ENCODE measurements at places on chromosomes 4 and X.

GRCh38 chr4:182765987-182766856, 151.0 kb downstream of the DCTD start:
- DNase-seq = no peak

GRCh38 chr4:111519683-111520082, 625.6 kb upstream of the FAM241A start:
- DNase-seq = no peak

DNA sequence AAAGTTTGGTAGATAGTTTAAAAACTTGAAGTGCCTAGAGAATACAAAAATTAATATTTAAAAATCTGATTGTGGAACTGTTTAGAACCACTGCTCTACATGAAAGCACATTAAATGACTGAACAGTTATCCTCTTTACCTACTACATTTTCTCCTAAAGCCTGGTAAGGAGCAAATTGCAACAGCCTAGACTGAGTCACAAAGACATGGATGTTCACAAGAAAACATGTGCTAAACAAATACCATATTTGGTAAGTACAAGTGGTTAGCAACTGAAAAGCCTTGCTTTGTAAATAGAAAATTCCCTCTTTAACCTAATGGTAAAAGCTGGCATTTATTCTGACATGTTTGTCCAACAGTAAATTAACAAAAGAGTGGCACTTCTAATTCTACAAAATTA, 203.1 kb downstream of the FBXO8 start:
- no peak for DNase-seq

DNA sequence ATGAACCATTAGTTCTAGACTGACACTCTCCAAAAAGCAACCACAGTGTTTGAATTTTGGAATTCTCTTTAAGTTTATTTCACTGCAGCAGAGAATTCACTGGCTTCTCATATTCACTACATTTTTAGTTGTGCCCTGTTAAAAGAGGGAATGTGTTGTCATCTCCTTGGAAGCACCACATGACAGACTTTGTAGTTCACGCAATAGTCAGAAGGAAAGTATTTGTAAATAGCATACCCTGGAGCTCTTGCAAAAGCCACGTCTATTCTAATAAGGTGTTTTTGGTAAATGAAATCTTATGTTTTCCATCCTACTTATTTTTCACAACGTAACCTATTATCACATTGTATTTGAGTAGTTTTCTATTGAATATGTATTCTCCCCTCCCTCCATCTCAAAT, 25.8 kb downstream of the DOCK11 start:
- DNase-seq = no peak

DNA sequence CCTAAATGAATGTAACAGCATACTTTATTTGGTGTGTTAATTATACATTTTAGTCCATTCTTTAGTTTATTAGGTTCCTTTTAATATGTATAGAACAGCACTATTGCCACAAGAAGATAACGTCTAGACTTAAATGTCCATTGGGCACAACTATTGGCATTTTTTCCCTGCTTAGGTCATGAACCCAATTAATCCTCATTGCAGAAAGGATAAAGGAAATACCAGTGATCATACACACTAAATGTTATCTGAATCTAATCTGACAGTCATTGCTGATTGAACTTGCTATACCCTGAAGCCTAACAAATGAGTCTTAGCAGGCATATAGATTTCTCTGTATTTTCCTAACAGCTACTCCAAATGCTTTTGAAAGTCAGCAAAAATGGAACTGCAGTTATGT, 2250.0 kb upstream of the AGA start:
- DNase-seq = no peak

All from activated naive CD4-positive, alpha-beta T cell treated with Interleukin-2 at 50 U/mL for 16 hours (primary cell).